Activated T-cell treated with anti-CD3 and anti-CD28 coated beads, Interleukin-2, amount 50 U/mL, for 4 hours (primary cell): ENCODE measurements at places on chromosomes 2 and 18.

GRCh38 chr2:138030459-138030858 is 66.2 kb downstream of the HNMT start:
- no peak for DNase-seq

DNA sequence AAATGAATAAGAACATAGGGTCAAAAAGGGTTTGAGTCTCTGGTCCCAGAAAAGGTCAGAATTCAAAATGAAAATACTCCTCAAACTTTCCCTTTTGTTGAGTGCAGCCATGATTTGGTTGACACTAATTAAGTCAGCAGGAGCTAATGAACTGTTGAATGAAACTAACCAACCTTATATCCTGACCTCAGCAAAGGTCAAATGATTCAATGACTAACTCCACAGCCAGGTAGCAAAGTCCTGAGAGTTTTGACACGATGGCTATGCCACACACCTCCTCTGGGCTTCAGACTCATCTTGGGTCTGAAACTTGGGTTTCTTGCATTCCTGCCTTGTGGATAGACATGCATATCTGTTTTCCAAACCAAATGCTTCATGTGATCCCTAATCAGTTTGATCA is 172.3 kb downstream of the INO80D start:
- DNase-seq = no peak

- DNase-seq = no peak
These were observed 89.0 kb downstream of the ZNF521 start for GRCh38 chr18:25262920-25263319.

DNA sequence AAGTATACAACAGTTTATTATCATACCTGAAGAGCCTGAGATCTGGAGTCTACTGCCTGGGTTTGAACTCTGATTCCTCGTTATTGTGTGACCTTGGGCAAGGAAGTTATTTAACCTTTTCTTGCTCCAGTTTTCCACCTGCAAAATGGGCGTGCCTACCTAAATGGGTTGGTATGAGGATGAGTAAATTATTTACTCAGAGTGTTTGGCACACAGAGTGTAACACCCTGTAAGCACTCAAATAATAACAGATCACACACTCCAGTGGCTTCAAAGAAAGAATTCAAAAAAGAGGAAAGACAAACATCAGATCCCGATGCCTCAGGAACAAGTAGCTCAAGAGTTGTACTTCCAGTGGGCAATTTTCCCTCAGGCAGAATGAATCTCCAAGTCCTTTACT is 2.4 kb downstream of the SRD5A2 start:
- no peak for DNase-seq

- DNase-seq = no peak
These were observed 568.5 kb upstream of the SOX11 start for GRCh38 chr2:5123582-5124196.
